ENCODE measurements at places on chromosomes 3 and 15.

GRCh38 chr3:12994357-12994606, 78.9 kb downstream of the IQSEC1 start:
- peak; percentile 45 for DNase-seq

DNA sequence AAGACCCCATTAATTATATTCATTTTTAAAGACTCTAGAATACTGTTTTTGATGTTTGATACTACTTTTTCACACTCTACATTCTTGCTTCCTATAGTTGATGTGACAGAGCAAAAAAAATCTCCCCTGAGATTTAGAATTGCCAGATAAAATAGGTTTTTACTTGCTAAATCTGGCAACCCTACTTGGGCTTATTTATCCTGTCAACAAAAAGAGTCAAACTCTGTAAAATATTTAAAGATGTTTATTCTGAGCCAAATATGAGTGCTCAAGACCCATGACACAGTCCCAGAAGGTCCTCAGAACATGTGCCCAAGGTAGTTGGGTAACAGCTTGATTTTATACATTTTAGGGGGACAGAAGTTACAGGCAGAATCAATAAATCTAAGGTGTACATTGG, 72.3 kb downstream of the DAPK2 start:
- DNase-seq: no peak

- no peak for DNase-seq
These were observed 93.7 kb downstream of the ABI3BP start for GRCh38 chr3:100899440-100900091.

DNA sequence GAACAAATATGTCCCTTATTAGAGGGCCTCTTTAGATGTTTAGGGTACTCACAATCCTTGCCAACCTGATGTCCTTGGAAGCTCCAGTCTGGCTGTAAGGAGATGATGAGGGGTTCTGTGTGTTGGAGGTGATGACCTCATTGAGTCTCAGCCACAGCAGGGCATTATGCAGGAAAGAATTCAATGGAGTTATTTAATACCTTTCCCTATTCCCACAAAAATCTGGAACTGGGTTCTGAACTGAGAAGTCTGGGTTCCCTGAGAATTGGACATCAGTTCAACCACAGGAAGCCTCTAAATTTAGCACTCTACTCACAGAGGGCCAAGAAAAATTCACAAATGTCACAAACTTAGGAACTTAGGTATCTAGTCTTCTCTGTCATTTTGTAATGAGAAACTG, 36.9 kb downstream of the SLC35A5 start:
- DNase-seq: no peak

GRCh38 chr15:100672959-100673358, 70.6 kb downstream of the ASB7 start:
- DNase-seq: no peak

DNA sequence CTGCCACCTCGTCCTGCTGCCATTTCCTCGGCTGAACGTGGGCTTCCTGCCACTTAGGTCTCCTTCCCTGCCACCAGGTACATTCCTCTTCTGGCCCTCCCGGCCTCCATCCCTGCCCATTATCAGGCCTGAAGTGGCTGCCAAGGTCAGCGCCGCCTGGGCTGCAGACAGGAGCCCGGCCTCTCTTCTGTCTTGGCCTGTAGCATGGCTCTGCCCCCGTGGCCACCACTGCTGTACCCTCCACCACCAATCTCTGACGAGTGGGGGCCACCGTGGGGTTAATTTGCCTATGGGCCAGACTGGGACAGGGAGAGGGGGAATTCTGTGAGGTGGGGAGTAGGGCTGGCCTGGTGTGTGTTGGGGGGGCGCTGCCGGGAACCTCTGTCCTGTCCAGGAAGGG, 2.0 kb upstream of the BAHD1 start:
- no peak for DNase-seq

- DNase-seq: no peak
These were observed 166.7 kb downstream of the SLCO3A1 start for GRCh38 chr15:92020207-92020606.

DNA sequence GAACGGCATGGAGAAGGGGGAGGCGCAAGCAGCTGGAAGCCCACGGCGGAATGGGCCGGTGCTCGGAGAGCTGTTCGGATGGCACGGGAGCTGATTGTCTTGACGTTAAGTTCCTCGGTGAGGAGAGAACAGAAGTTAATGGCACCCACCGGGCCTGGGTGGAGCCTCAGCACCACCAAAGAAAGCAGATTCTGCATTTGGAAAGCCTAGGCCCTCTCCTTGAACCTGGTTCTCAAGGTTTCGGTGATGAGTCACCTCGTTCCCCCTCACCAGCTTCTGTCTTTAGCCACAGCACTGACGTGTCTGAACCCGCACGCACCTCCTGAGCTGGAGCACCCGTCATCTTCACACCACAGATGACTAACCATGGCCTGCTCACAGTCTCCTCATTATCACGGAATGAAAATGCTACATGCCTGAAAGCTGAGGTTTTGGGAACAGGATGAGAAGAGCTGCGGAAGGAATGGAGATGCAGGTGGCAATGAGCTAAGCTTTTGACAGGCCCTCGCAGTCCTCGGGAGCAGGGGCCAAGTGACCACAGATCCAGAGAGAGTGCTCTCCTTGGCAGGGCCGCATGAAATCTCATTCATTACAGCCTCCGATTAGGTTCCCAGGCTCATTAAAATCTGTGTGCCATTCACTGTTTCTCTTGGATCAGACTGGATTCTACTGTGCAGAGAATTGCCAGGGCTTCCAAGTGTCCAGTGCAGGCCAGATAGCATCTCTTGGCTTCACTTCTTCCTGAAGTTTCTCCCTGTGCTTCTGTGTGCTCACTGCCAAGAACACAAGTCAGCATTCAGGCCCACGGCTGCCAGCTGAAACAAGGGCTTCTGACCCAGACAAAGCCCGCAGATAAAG, 96.3 kb upstream of the DLG1 start:
- no peak for DNase-seq

DNA sequence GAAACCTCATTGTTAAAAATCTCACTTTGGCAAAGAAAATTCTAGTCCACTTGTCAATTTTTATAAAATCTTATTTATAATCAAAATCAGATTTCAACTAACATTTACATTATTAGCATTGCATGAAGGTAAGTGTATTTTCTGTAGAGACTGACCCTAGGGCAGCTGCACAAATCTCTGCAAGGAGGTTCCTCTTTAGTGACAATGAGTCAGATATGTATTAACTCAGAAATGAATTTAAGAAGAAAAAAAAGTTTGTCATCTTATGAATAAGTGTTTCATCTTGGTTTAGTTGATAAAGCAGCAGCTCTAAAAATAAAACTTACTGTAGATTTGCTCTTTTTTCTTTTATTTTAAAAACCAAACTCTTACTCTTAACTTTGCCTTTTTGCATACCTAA, 9.0 kb upstream of the GNB4 start:
- DNase-seq: no peak

- DNase-seq: no peak
These were observed 1.6 kb upstream of the ULK3 start for GRCh38 chr15:74844319-74845207.

DNA sequence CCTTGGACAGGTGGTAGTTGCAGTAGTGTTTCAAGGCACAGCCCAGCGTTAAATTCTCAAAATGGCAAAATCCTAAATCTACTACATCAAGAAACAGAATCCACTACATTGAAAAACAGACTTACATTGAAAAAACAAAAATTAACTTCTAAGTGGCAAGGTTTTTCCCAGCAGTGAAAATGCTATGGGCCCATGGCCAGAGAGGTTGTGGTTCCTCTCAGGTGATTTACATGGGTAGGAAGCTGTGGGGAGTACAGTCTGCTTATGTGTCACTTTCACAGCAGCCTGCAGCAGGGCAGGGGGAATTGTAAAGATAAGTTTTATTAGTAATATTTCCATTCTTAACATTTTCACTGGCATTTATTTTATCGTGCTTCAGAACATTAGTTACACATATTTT, 24.9 kb downstream of the TTC14 start:
- no peak for DNase-seq

- no peak for DNase-seq
These were observed 4.2 kb downstream of the SLC28A1 start for GRCh38 chr15:84888639-84889038.

- no peak for DNase-seq
These were observed 29.9 kb upstream of the SPSB4 start for GRCh38 chr3:141021261-141021660.

DNA sequence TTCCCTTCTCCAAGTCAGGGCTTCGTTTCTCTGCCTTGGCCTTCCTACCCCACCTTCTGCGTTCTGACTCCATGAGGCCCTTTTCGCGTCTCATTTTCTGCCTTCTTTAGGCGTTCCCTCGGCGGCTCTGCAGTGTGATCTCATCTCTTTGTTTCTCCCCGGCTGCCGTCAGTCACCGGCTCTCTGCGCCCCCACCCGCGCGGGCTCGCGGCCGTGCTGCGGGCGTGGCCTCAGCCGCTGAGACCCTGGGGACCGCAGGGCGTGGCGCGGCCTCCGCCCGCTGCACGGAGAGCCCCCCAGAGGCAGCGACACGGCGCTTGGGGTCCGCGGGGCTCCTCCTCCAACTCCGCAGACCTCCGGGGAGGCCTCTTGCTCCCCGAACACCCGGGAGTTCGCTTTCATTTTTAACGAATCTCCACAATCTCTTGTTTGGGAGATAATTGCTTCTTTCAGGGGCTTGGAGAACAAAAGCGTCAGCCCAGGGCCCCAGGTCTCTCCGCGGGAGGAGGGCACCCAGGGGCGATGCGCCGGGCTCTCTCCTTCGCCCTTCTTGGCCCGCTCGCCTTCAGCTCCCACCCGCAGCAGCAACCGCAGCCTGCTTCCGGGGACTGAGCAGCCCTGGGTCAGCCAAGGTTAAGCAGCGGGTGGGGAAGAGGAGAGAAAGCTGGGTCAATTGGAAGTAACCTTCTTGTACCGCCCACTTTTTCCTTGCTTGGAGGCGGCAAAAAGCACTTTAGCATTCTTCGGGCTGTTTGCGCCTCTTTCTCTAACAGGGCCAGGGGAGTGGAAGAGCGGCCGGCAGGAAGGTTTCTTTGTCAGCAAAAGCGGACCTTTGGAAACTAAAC, 35.2 kb downstream of the GAP43 start:
- peak; percentile 81 for DNase-seq

DNA sequence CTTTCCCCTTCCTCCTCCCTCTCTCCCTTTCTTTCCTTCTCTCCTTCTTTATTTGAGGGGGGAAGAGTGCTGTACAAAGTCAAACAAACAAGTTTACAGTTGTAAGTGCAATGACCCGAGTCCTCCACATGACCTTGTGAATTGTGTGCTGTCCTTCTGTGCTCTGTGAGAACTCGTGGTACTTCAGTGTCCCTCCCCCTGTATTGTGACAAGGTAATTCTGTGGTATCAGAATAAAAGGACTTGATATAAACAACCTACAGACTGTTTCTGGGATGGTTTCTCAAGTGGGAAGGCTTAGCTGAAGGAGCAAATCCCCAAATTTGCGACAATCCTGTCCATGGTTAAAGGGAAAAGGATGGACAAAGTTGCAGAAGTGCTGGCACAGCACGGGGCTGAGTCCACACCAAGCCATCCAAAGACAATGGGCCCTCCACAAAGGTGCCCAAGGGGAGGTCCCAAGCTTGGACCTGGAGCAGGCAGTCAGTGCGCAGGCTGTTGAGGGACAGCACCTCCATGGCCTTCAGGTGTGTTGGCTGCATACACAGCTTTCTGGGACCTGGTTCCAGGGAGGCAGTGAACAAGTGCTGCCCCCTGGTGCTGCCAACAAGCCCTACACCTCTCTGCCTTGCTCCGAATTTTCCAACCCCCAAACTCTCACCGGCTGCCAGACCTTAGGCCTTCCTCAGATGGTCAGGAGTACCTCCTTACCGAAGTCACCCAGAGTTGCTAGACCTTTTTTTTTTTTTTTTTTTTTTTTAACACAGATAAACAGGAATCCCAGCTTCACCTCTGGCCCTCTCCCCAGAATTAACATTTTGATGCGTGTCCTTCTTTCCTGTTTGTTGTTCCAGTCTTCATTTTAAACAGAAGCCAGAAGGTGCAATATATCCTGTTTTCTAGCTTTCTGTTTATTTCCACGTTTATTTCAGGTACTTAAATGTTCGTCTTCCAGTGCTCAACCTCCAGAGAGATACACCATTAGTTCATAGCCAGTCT, 2.6 kb upstream of the APEH start:
- DNase-seq: peak; percentile 80

DNA sequence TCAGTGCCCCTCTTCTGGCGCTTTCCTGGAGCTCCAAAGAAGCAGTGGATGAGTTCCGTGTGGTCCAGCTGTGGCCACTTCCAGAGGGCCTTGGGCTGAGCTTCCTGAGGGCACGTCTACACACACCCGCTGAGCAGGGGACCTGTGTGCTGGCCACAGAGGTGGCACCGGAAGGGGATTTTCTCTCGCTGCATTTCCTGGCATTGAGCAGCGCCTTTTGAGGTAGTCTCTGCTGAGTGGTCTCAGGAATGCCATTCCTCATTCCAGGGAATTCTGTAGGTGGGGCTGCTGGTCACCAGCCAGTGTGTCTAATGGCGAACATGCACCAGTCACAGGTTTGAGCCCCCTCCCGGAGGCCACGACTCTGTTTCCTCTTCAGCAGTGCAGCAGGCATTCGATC, 48.1 kb downstream of the AMOTL2 start:
- DNase-seq: no peak

GRCh38 chr3:179760944-179761343, 108.1 kb downstream of the USP13 start:
- no peak for DNase-seq

GRCh38 chr3:24316887-24317383, 177.7 kb downstream of the THRB start:
- DNase-seq: no peak

DNA sequence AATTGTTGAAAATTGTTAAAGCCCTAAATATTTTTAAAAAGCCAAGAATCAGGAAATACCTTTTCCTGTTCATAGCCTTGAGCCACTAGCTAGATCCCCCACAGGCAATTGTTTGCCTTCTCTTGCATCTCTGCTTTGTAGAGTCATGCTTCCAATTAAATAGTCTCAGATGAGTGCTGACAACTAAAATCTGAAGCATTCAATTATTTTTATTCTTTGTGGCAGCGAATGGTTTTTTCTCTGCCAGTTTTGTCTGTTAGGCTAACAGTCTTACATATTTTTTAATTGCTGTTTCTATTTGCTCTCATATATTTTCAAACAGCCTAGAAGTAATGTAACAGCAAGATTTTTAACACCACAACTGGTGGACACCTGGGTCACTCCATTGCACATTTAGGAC, 277.1 kb upstream of the GBE1 start:
- DNase-seq: no peak

DNA sequence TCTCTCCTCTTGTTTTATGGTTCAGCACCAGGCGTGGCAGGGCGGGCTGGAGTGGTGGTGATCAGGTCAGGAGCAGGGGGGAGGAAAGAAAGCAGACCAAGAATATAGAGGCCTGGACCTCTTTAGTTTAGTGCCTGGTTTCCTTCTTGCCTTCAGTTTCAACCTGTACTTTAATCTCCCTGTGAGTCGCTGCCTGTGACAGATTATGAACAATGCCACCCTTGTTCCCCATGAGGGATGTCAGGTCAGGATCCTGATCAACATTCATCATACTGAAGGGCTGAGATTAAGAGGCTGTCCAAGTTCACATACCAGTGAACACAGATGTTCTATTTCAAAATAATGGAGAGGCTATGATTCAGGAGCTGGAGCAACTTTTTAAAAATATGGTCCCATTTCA, 11.4 kb downstream of the ENTPD3 start:
- no peak for DNase-seq
